NCI-H345 (cell line): ENCODE measurements at places on chromosomes 12 and 14.

- no peak for DNase-seq
Observed at GRCh38 chr14:31770271-31770670, 209.1 kb downstream of the NUBPL start.

DNA sequence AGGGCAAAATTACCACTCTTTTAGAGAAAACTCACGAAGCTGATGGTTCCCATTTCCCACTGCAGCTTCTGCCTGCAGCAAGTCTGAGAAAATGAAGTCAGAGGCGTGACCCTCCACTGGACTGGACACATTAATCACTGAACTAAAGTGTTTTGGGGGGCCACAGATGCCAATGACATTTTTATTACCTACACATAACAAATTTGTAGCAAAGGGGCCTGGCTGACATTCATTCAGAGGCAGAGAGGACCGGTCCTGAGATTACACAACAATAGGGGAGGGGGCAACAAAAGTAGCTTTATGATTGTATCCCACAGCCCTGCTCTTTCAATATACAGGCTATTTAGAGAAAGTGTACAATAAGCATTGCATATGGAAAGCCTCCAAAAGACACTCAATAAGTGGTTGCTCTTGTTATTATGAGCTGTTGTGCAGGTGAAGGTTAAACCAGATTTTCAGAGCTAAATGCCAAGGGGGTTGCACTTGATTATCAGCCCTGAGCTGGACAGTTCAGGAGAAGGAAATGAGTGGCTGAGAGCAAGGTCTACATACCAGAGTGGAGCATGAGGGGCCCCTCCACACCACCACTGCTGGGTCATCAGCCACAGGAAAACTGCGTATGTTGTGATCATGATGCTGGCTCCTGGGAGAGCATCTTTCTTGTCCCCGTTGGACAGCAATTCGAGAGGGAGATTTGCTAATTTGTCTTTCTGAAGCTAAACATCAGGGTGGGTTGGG, 41.5 kb upstream of the CCDC60 start:
- DNase-seq: no peak

- DNase-seq: no peak
Observed at GRCh38 chr14:30803185-30803584, 71.2 kb upstream of the COCH start.

DNA sequence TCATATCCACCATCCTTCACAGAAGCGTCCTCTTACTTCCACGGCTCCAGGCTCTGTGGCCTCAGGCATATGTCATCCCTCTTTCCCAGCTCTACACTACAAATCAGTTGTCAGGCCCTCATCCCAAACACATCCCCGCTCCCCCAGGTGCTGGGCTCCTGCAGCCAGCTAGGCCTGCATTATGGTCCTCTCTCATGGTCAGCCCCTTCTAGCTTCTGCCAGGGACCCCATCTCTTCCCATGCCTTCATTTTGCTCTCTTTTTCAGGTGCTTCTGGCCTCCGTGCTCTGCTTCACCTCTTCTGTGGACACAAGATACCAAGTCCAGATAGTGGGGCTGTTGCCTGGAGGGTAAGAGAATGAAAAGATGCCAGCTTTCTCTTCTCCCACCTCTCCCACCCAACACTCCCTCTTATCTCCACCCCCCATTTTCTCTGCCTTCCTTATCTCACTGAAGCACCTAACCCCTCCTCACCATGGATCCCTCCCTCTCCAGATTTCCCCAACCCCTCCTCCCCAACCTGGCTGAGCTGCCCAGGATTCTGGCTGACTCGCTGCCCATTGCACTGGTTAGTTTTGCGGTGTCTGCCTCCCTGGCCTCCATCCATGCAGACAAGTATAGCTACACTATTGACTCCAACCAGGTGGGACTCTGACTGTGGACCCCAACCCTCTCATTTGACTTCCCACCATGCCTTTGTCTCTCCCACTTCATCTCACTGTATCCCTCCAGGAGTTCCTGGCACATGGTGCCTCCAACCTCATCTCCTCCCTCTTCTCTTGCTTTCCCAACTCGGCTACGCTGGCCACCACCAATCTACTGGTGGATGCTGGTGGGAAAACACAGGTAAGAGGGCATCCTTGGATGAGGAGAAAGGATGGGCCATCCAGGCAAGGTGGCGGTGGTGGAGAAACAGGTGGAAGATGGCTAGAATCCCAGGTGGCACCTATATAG, 10.4 kb downstream of the B4GALNT1 start:
- no peak for DNase-seq

- DNase-seq: no peak
Observed at GRCh38 chr14:98926801-98927200, 345.2 kb downstream of the BCL11B start.

- no peak for DNase-seq
Observed at GRCh38 chr14:97456462-97456861, 659.3 kb downstream of the VRK1 start.

DNA sequence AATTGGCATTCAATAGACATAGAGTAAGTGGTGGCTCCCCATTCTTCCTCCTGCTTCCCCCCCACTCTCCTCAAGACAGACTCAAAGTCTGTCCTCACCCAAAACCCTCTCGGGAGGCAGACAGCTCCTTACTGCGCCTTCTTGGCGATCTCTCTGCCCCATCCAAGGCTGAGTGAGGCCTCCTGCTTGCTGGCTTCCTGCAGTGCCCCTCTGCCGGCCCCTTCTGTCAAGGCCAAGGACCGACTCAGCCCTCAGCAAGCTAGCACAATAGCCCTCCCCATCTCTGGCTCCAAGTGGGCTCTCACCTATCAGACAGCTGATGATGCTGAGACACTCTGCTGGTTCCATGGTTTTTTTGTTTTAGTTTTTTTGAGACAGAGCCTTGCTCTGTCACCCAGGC, 62.5 kb upstream of the DLK1 start:
- DNase-seq: no peak
